ENCODE measurements at places on chromosomes 4 and X.

- no peak for DNase-seq
Observed at GRCh38 chr4:164614999-164615398, 138.9 kb upstream of the SMIM31 start.

DNA sequence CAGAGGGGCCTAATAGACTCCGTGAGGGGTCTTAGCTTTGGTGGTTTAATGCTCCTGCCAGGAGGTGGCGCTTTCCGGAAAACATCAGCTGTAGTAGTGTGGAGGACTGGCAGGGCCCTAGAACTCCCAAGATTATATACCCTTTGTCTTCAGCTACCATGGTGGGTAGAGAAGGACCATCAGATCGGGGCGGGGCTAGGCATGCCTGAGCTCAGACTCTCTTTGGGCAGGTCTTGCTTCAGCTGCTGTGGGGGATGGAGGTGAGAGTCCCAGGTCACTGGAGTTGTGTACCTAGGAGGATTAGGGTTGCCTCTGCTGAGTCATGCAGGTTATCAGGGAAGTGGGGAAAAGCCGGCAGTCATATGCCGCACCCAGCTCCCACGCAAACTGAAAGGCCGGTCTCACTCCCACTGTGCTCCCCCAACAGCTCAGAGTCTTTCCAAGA, 63.0 kb upstream of the AGA start:
- no peak for DNase-seq

- no peak for DNase-seq
Observed at GRCh38 chrX:19772822-19773628, 114.4 kb downstream of the SH3KBP1 start.

- no peak for DNase-seq
Observed at GRCh38 chrX:19543951-19544381, 28.7 kb upstream of the MAP3K15 start.

- no peak for DNase-seq
Observed at GRCh38 chrX:154059729-154060245, 37.7 kb downstream of the MECP2 start.

DNA sequence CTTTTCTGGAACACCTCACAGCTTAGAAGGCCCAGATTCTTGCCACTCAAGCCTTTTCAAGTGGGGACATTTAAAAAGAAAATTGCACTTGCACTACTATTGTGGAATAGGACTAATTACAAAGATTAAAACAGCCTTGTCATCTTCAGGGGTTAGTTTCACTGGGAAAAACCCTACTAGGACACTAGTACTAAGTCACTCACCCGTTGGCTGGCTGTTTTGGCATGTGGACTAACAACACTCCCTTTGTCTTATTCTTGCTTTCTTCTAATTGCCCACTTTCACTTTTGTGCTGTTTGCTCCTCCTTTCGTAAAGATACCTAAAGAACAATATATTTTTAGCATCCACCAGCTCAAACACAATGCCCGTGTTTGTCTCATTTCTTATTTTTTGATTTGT, 200.9 kb upstream of the MID1 start:
- no peak for DNase-seq

DNA sequence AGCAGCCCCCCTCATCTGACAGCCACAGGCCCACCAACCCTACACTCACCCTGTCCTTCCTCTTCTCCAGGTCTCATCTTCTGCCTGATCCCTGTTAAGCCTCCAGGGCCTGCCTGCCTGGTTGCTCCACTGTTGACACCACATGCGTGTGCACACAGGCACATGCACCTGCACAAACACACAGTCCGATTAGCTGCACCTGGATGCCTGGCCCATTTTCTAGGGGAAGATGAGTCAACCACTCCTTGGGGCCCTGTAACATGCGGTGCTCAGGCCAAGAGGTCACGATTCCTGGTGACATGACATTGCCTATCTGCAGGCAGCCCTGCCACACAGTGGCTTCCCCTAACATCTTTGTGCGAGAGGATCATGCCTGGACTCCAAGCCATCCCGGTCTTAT, 498.4 kb downstream of the BCOR start:
- DNase-seq = no peak

GRCh38 chr4:74638689-74639088, 155.6 kb downstream of the BTC start:
- no peak for DNase-seq

GRCh38 chrX:22666441-22666840, 333.3 kb upstream of the DDX53 start:
- no peak for DNase-seq

DNA sequence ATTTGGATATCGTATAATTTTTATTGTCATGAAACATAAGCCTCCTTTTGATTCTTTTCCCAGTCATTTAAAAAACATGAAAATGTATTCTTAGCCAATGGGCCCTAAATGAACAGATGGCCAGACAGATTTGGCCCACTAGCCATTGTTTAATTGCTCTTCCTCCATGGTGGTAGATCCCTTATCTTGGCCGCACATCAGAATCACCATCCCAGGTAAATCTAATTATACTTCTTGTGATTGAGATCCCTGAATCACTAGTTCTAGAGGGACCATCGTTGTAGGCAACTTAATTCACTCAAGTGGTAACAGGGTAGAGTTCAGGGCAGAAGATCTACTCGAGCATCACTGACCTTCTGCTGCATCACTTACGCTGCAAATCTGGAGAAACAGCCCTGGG, 24.1 kb upstream of the VCX3A start:
- DNase-seq = no peak

- no peak for DNase-seq
Observed at GRCh38 chr4:35250331-35250730, 994.0 kb downstream of the ARAP2 start.

DNA sequence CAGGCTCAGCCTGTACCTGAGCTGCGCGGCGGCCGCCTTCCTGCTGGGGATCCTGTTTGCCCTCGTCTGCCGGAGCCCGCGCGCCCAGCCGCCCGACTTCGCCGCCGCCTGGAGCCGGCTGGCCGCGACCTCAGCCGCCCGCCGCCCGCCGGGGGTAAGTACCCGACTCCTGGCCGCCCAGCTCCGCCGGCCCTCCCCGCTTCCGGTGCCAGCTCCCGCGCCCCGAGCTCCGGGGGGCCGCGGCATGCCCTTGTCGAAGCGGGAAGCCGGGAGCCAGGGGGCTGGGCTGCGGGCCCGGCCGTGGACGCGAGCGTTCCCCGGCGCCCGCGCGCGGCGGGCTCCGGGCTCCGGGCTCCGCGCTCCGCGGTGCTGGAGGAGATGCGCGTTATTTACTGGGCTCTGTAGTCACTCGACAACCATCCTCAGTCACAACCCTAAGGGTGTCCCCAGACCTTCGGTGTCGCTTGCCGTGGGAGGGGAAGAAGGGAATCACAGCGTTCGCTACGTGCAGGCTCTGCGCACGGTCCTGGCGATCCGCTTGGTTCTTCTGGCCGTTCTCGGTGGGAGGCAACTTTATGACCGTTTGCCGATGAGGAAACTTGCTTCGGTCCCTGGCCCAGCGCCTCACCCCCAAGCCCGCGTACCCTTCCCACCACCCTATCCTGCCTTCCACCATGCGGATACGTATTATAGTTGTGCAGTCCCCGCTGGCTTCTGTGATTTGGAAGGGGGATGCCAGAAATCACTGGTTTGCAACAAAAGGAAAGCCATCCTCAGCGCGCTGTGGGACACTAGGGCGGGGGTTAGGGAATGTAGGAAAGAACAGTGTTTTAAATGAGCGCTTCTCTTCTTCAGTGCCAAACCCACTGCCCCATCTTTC, 944 bp downstream of the SNX25 start:
- DNase-seq = no peak

- no peak for DNase-seq
Observed at GRCh38 chr4:169037506-169037905, 27.5 kb upstream of the CBR4 start.

- DNase-seq = no peak
Observed at GRCh38 chrX:102957751-102958150, 20.7 kb downstream of the RAB40AL start.

- DNase-seq = no peak
Observed at GRCh38 chr4:125350470-125351135, 35.8 kb downstream of the FAT4 start.

- DNase-seq = no peak
Observed at GRCh38 chrX:47327902-47328301, 42.5 kb upstream of the ZNF157 start.

DNA sequence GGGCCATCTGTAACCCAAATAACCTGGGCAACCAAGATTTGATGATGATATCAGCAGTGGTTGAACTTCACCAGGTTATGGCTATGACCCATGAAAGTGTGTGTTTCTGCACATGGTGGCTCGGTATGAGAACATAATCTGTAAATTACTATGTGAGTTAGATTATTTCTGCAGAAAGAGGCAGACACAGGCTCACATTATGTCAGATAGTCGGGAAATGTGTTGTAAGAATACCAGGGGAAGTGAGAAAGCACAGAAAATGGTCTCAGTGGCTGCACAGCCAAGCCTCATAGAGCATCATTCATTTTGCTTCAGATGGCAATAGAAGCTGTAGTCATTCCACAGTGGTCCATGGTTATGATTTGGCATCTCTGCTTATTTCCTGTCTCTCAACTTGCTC, 63.0 kb upstream of the RBPJ start:
- no peak for DNase-seq

GRCh38 chr4:187016101-187016500, 292.4 kb upstream of the FAT1 start:
- no peak for DNase-seq

DNA sequence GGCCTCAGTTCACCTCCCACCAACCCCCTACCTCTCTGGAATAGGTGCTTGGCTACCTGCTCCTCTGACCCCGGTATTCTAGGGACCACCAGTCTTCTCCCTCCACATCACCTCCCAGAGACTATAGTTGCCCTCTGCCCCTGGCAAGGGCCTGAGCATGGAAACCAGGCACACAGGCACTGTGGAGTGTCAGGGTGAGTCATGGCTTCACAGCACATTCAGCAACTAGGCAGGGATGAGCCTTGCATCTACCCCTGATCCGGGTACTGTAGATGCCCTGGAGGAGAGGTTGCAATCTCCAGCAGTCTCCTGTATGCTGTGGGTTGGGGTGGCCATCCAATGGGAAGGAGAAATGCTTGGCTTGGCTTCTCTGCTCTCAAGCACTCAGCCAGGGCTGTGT, 472.7 kb downstream of the IDS start:
- DNase-seq = no peak

GRCh38 chrX:36414056-36414455, 494.5 kb downstream of the CFAP47 start:
- no peak for DNase-seq

DNA sequence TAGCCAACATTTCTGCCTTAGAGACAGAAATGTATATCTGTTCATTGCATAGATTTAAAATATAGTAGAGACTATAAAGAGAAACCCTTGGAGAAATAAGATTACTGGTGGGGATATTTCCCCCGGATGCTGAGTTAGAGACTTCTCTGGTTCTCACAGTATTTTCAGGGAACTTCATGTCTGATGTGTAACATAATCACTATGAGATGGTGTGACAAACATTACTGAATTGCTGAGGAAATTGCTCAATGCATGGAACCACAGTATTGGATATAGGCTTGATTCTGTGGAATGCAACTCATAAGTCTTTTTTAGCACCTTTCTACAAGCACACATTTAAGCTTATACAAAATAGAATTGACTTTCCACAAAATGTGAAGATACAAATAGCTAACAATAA, 152.7 kb downstream of the SOWAHB start:
- no peak for DNase-seq

DNA sequence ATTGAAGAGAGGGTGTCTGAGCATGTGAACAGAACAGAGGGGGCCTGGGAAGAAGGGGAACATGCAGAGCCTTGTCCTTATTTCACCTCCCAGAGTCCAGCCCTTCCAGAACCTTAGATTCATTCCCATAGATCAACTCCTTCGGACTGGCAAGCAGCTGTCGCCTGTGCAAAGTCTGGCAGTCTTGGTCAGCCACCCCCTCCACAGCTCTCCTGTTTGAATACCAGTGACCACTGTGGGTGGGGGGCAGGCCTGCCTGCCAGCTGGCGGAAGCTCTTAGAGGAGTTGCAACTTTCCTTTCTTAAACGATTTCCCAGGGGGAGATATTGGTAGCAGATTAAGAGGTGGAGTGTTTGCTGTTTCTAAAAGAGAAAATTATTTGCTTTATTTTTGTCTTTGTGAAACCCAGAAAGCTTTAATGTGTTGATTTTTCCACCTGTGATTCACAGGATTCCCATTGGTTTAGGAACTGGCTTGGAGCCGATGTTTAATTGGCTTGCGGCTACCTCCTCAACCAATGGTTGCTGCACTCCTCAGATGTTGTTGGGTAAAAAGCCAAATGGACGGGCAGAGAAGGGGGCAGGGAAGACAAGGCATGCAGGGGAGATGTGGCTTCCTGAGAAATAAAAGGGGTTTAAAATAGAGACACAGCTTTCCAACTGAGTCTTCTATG, 62.2 kb upstream of the PRPS1 start:
- no peak for DNase-seq

- DNase-seq = no peak
Observed at GRCh38 chr4:147965873-147966272, 234.0 kb downstream of the ARHGAP10 start.

- DNase-seq = no peak
Observed at GRCh38 chrX:39477031-39477761, 620.6 kb downstream of the BCOR start.

- DNase-seq = no peak
Observed at GRCh38 chrX:122582280-122582974, 601.7 kb upstream of the GRIA3 start.

- no peak for DNase-seq
Observed at GRCh38 chrX:134144231-134144630, 92.8 kb upstream of the CCDC160 start.

DNA sequence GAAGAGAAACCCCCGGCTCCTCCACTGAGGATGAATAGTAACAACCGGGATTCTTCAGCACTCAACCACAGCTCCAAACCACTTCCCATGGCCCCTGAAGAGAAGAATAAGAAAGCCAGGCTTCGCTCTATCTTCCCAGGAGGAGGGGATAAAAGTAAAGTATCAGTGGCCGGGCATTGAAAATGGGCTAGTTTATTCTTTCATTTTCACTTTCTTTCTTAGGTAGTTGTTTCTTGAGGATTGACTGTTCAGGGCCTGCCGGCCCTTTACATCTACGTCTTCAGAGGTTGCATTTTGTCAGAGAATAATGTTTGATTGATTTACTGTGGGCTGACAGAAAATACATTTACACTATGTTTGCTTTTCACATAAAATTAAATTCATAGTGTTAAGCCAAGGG, 27.1 kb downstream of the PAK3 start:
- no peak for DNase-seq

GRCh38 chr4:1777822-1778641, 15.1 kb upstream of the FGFR3 start:
- DNase-seq = no peak

DNA sequence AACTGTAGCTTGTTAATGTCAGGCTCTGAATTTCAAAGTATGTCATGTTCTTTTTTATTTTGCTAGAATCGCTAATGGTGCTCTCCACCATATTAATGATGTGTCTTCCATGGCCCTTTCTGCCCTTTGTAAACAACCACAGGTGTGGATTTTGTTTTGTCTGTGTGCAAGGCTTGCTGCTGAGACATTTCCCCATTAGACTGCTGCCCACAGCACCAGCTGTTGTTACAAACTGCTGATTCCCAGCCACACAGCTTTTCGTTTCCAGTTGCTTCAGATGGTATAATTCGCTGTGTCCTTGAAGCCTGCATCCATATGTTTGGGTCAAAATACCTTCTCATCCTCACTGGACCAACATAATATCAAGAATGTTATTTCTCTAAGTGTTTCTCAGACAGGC, 32.8 kb downstream of the KCNIP4 start:
- no peak for DNase-seq

Data from stimulated activated CD8-positive, alpha-beta memory T cell treated with anti-CD3 and anti-CD28 coated beads, Interleukin-4, amount 100 ng/mL, for 1 hour (primary cell).